ENCODE measurements at places on chromosomes 3 and 15. TPM values are rescaled to one million over a fixed set of nuclear protein-coding genes. Genes with fewer than 3 reads are reported as not detected.

DNA sequence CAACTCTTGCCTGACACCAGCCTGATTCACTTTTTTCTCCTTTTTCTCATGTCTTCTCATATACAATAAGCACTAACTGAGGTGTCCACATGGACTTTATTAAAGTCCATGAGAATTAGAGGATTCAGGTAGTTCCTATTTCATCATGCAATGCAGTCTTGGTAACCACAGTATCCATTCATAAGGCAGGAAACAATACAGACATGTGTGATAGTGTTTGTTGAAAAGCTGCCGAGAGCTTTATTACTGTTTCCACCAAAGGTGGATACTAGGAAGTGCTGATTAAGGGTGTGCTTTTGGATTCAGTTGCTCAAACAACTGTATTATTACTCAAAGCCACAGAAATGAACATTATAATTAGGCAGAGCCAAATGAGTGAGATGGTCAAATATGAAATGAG lies 5.3 kb downstream of the CASR start:
- DNase-seq: no peak

Gene GABRR3
- polyA plus RNA-seq: not detected

DNA sequence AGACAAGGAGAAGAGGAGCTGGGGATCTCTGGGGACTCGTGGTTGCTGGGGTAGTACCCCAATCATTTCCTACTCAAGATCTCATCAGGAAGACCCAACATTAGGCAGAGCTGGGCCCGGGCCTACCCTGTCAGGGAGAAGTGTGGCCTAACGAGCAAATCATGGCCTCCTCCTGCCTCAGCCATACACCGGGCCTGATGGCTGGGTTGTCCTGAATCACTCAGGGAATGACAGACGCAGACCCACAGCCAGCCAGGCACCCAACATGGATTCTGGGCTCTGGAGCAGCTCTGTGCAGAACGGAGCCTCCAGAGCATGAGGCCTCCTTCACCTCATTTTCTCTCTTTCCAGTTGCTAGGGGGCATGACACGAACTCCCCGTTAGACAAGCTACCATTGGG lies 19.7 kb downstream of the ITGA11 start:
- DNase-seq: no peak

- no peak for DNase-seq
Measured at GRCh38 chr3:19348500-19348899, 200.2 kb downstream of the KCNH8 start.
